ENCODE measurements at places on chromosomes 16 and 17. TPM values are rescaled to one million over a fixed set of nuclear protein-coding genes. Genes with fewer than 3 reads are reported as not detected.

IL34 gene
- total RNA-seq: not detected

RNF166 gene
- total RNA-seq: 25.2 TPM

BOLA2B gene
- 143 TPM for total RNA-seq

TOM1L1 gene
- 35.4 TPM for total RNA-seq

HSD11B2 gene
- total RNA-seq: 2.4 TPM

ZNF423 gene
- total RNA-seq: not detected

SP2 gene
- total RNA-seq: 3.9 TPM

SEPTIN12 gene
- total RNA-seq: not detected

GPR139 gene
- total RNA-seq: not detected

PHOSPHO1 gene
- 1.7 TPM for total RNA-seq

RAB26 gene
- 4.6 TPM for total RNA-seq

IRX5 gene
- not detected for total RNA-seq

CALB2 gene
- total RNA-seq: 0.47 TPM

KRT32 gene
- total RNA-seq: 1.5 TPM

SMTNL2 gene
- not detected for total RNA-seq

TBC1D3I gene
- total RNA-seq: not detected

ZNF768 gene
- total RNA-seq: 31.2 TPM

SETD1A gene
- 8.6 TPM for total RNA-seq

TK2 gene
- total RNA-seq: 14.1 TPM

WNT9B gene
- not detected for total RNA-seq

TEX14 gene
- total RNA-seq: 0.29 TPM

C1QTNF1 gene
- total RNA-seq: 21.0 TPM

TBC1D3L gene
- total RNA-seq: 5.4 TPM

CAMTA2 gene
- total RNA-seq: 27.2 TPM

EVPLL gene
- 1.1 TPM for total RNA-seq

HAP1 gene
- total RNA-seq: 1.2 TPM

SMIM36 gene
- not detected for total RNA-seq

CDH3 gene
- total RNA-seq: 109 TPM

KRT15 gene
- 144 TPM for total RNA-seq

MEOX1 gene
- 0.84 TPM for total RNA-seq

Data from PC-3 (cell line).